Motor neuron (in vitro differentiated cells): ENCODE measurements at places on chromosomes 3 and 15. TPM values are rescaled to one million over a fixed set of nuclear protein-coding genes. Genes with fewer than 3 reads are reported as not detected.

GRCh38 chr15:74007820-74008371 lies 13.4 kb downstream of the PML start:
- ATAC-seq: no peak

DNA sequence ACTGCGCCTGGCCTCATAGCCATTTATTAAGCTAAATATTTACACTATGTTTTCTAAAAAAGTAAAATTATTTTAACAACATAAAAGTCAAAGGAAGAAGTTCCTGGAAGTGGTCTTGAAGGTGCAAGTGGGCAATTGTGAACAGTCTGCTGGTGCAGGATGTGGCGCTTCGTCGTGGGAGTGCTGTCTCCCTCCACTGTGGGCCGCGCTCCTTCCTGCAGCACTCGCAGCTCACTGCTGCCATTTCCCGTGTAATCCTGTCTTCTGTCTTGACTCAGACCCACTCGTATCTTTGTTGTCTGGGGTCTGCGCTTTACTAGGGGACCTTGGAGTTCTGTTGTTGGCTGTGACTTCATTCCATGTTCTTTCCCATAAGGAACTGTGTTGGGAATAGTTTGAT lies 56.3 kb downstream of the APBA2 start:
- no peak for ATAC-seq

- peak; percentile 89 for ATAC-seq
These were observed 162.4 kb upstream of the PPP2R3A start for GRCh38 chr3:135803028-135803692.

GRCh38 chr15:57537072-57537471 lies 54.6 kb upstream of the MYZAP start:
- ATAC-seq: peak; percentile 89

- no peak for ATAC-seq
These were observed 499.1 kb downstream of the ROBO2 start for GRCh38 chr3:77539014-77539413.

DNA sequence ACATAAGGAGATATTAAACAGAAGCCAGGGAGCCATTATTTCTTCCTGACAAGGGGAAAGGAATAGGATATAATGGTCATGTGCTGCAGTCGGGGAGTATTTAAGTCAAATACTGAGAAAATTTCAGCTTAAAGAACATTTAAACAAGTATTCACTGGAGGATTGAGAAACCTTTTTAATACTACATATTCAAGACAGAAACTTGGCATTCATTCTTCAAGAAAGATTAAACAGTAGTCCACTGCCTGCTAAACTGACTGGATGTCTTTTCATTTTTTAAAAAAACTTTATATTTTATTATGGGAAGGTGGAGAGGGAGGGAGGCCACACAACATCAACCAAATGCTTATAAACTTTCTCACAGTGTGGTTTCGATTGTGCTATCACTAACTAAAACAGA lies 107.4 kb upstream of the CBLB start:
- ATAC-seq: no peak

DNA sequence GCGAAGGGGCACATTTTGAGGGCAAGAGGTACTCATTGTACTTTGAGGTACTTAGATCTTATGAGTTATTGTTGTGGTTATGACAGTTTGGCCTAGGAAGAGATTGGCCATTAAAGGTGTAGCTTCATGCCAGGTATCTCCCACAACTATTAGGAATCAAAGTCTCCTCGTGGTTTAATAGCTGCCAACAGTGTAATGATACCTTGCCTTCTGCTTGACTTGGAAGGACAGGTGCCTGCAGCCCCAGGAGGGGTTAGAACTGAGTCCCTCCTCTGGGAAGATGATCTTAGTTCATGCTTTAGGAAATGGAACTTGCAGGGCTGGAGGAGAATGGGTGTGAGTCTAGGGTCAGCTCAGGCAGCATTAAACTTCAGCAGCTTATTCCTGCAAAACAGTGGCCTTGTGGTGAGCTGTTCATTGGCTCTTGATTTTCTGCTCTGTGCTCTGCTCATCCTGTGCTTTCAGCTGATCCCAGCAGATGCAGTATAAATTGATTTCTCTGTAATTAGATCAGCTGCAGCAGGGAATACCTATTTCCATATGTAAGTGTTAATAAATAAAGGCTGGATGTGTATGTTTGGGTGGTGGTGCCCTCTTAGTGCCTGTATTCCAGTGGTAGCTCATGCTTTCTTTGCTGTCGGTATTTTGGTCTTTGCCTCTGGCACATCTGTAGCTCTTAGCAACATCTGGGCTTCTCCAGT lies 40.5 kb downstream of the ZNF609 start:
- no peak for ATAC-seq

- ATAC-seq: no peak
These were observed 20.6 kb upstream of the TRANK1 start for GRCh38 chr3:36965440-36965839.

- ATAC-seq: no peak
These were observed 213.5 kb upstream of the PPP2R3A start for GRCh38 chr3:135751991-135752390.

- ATAC-seq: no peak
These were observed 21.4 kb downstream of the ERICH6 start for GRCh38 chr3:150682279-150682678.

GRCh38 chr3:177441813-177442646 lies 244.7 kb upstream of the TBL1XR1 start:
- ATAC-seq: no peak

- ATAC-seq: no peak
These were observed 78.4 kb downstream of the DUT start for GRCh38 chr15:48409623-48410022.

- ATAC-seq: no peak
These were observed 48.5 kb downstream of the ABTB1 start for GRCh38 chr3:127720985-127721935.

GRCh38 chr3:181920409-181920808 lies 208.7 kb downstream of the SOX2 start:
- no peak for ATAC-seq

DNA sequence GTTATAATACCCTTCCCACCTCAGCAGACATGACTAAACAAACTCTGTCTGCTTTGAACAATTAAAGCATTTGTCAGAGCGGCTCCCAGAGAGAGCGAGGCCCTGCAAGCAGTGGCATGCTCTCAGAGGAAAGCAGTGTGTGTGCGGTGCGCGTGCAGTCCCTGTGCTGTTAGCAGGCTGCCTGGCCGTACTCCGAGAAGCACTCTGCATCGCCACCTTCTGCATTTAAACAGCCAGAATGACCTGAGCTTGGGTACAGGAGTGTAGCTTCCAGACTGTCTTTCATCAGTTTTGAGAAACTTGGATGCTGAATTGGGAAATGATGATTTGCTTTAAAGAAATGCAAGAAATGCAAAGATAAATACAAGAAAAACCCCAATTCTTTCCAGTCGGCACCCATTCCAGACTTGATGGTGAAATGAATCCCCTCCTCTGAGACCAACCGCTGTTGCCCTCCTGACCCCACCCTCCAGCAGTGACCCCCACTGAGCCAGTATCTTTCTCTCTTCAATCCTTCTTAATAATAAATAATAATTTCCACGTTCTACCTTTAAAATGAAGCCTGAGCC lies 113.5 kb downstream of the VGLL4 start:
- no peak for ATAC-seq

GRCh38 chr3:146503461-146504202 lies 34.3 kb upstream of the PLSCR2 start:
- ATAC-seq: no peak

- no peak for ATAC-seq
These were observed 89.1 kb downstream of the XXYLT1 start for GRCh38 chr3:195181741-195182469.

- no peak for ATAC-seq
These were observed 47.3 kb downstream of the TLE3 start for GRCh38 chr15:70050441-70050840.

DNA sequence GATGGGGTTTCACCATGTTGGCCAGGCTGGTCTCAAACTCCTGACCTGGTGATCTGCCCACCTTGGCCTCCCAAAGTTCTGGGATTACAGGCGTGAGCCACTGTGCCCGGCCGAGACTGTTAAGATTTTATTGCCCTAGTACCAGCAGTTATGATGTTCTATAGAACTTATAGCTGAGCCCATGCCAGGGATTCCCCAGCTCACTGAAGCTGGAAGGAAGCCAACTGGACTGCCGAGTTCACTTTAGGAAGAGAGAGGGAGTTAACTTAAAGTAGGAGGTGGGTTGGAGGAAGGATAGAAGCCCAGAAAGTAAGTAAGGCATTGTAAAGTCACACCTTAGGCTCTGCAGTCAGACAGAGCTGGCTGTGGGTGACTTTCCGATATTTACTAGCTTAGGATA lies 101.1 kb upstream of the BOC start:
- no peak for ATAC-seq

GRCh38 chr3:13712682-13713180 lies 163.8 kb downstream of the FBLN2 start:
- no peak for ATAC-seq

DNA sequence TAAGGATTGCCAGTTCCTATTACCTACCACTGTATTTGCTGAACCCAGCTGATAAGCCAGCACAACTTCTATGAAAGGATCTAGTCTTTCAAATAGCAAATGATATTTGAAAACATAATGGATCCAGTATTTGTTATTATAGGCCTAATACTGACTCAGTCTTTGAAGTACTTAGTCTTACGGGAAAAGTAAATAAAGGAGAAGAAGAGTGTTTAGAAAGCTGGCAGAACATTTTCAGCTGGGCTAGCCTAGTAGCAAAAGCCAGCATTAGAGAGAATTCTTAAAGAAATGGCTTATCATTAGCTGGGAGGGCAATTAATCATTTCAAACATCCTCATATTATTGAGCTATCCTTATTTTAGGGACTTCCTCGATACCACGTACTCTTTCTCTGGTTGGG lies 101.4 kb upstream of the GOLIM4 start:
- ATAC-seq: no peak

GRCh38 chr3:113104357-113105092 lies 106.8 kb upstream of the BOC start:
- ATAC-seq: peak; percentile 39

- ATAC-seq: peak; percentile 50
These were observed 19.1 kb upstream of the TM4SF18 start for GRCh38 chr3:149352556-149352955.

- no peak for ATAC-seq
These were observed 302.2 kb downstream of the TUSC7 start for GRCh38 chr3:117011687-117012250.

Gene ZNF502
- 6.1 and 7.1 TPM in 2 replicates for total RNA-seq

Gene CCDC39
- total RNA-seq: not detected in 2 replicates

Gene SLC49A4
- total RNA-seq: 18.6 and 20.0 TPM in 2 replicates

Gene LMAN1L
- 0.16 and 0.25 TPM in 2 replicates for total RNA-seq

Gene DOCK3
- 4.2 and 4.3 TPM in 2 replicates for total RNA-seq

Gene SSUH2
- 0.18 and 0.26 TPM in 2 replicates for total RNA-seq

Gene IMPG2
- 0.78 and 0.92 TPM in 2 replicates for total RNA-seq

Gene VGLL3
- total RNA-seq: 0.83 and 1.1 TPM in 2 replicates

Gene GTF2A2
- 69.4 and 76.0 TPM in 2 replicates for total RNA-seq

Gene LRRC31
- total RNA-seq: not detected in 2 replicates
